ENCODE measurements at places on chromosomes 16 and 17.
A peak's percentile ranks its signal among the peaks of the same experiment; 100 is the strongest.

DNA sequence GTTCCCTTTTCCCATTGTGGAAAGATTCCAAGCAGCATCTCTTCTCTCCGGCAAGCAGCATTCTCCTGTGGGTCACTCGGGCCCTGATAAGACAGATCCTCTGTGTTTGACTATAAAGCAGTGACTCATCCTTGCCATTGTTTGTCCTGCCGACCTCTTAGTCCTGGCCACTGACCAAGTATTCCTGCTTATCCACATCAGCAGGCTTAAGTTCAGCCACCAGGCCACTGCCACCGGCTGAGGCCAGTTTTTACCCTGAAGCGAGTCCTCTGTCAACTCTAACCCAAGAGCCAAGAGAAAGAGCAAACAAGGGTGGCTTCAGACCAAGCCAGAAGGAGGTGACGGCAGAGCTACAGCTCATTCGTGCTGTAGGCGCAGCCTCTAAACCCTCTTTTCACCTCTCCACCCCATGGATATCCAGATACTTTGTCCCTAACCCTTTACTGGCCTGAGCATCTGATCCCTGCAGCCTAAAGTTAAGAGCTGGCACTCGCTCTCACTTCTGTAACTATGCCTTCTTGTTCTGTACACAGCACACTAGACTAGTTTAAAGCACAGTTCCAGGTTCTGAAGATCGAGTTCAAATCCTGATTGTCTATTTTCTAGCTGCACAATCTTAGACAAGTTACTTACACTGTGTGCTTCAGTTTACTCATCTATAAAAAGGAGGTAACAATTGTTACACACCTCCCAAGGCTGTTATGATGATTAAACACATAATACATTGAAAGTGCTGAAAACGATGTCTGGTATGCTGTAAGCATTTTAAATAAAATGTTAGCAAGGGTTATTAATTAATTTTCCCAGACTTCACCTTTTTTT, 31.0 kb downstream of the SOX9 start:
- DNase-seq = no peak

DNA sequence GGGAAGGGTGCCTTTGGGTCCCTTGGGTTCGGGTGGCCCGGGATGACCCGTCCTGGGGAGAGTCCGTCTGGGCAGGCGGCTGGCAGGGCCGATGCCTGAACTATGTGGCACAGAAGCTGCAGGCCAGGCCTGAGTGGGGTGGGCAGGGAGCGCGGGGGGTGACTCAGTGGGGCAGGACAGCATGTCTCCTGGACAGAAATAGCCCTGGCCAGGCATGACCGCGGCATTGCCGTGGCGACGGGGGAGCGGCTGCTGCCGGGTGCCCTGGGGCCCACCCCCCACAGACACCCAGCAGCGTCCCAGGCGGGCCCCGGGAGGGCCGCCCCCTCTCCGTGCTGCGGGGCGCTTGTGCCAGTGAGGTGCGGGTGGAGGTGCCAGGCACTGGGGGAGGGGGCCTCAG, 1.8 kb upstream of the C1QTNF8 start:
- no peak for DNase-seq

DNA sequence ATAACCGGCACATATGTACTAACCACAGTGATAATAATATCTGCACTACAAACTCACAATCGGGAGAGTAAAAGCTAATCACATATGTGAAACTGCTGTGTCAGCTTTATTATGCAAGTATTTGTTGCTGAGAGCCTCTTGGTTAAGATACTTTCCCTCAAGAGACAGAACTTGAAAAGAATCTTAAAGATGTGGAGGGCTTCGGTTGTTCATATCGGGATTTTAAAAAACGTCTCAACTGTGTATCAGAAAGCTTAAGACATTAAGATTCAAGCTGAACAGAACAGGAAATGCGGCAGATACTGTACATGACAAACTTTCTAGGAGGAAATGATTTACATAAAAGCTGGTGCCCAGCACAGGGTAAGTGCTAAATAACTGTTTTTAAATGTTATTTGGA, 27.5 kb upstream of the HLF start:
- DNase-seq = no peak

GRCh38 chr17:14211246-14211645, 25.4 kb downstream of the CDRT15 start:
- DNase-seq = no peak

DNA sequence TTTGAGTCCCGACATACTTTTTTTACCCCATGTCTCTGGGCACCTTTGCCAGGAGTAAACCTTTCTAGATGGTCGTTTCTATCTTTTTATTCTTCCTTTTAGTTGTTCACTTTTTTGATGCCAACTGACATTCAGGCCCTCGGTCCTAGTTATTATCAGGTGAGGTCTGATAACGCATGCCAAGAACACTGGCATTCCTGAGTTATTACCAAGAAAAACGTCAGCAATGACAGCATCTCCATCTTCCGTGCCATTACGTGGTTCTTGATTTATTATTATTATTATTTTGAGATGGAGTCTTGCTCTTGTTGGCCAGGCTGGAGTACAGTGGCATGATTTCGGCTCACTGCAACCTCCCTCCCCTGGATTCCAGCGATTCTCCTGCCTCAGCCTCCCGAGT, 21.4 kb downstream of the HASPIN start:
- DNase-seq = no peak

DNA sequence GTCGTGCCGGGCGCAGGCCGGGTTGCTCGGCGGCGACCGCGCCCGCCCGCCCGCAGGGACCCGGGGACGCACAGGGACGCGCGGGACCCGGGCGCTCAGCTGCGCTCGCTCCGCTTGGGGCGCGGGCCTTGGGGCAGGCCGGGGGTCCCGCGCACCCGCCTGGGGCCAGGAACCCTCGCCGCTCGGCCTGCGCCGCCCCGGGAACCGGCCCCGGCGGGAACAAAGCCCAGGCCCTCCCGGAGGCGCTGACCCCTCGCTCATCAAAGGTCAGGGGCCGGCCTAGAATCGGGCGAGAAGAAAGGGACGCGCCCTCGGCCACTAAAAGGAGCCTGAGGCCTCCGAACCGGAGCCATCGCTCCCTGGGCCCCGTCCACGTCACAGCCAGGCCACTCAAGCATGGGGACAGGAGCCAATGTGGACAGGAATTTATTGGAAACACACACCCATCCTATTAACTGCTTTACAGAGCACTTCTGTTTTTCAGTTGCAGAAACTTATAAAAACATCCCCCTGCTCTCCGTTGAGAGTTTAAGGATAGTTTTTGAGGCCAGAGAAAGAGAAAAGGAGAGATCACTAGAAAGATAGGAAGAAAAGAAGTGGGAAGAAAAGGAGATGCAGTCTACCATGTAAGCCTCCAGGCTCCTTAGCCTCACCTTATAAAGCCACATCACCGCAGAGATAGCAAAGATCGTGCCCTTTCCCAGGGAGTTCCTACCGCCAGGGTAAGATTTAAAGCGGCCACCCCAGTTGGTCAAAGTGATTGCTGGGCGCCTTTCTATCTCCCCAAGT, 558 bp upstream of the ZFHX3 start:
- DNase-seq = no peak

DNA sequence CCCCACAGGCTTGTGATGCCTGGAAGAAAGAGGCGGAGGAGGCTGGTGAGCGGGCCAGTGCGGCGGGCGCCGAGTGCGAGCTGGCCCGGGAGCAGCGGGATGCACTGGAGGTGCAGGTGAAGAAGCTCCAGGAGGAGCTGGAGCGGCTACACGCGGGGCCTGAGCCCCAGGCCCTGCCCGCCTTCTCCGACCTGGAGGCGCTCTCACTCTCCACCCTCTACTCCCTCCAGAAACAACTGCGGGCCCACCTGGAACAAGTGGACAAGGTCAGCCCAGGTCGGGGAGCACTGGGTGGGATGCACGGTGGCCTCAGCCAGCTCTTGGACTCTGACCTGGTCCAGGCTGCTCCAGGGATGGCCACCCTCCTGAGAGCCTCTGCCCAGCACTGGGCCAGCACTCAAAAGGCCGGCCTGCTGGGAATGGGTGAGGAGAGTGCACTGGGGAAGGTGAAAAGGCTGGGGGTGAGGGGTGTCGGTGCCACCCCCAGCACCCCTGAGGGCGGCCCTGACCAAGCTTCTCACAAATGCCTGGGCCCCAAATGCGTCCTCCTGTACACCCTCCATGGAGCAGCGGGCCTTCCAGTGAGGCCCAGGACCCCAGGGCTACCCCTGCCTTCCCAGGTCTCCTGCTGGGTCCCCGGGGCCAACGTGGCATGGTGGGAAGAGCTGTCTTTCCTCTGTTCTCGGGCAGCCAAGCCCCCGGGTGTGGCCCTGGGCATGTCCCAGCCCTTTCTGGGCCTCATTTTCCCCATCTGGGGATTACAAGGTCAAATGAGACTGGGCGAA, 20.8 kb downstream of the UNC13D start:
- DNase-seq = no peak

DNA sequence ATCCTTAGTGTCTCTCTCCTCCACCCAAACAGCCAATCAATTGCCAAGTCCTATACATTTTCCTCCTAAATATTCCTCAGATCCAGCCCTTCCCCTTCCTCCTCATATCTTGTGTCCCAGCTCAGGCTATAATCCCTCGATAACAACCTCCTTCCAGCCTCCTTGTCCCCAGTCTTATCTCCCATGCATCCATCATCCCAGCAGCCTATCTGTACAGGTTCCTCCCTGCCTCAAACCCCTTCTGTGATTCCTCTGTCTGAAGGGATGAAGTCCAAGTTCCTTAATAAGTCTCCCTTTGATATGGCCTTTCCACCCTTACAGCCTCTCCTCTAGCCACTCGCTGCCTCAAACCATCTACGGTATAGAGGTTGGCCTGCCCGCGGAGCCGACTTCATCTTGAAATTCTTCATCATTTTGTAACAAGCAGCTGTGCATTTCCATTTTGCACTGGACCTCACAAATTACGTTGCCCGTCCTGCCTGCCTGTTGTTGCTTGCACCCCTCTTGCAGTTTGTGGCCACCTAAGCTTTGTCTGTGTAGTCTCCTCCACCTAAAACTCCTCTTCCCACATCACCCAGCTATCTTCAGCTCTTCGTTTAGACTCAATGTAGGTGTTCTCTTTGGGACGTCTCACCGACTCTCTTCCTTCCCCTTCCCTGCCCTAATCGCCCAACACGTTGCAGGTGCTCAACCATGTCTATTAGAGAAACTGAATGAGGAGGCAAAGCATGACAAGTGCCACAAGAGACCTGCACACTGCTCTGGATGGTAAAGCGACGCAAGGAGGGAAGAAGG, 786 bp upstream of the CDK5RAP3 start:
- DNase-seq = no peak

- DNase-seq = no peak
These were observed 189.3 kb downstream of the IRF8 start for GRCh38 chr16:86088287-86088686.

GRCh38 chr17:13996276-13996675, 73.0 kb upstream of the COX10 start:
- no peak for DNase-seq

- DNase-seq = no peak
These were observed 310.6 kb downstream of the SEC14L1 start for GRCh38 chr17:77451245-77451893.

DNA sequence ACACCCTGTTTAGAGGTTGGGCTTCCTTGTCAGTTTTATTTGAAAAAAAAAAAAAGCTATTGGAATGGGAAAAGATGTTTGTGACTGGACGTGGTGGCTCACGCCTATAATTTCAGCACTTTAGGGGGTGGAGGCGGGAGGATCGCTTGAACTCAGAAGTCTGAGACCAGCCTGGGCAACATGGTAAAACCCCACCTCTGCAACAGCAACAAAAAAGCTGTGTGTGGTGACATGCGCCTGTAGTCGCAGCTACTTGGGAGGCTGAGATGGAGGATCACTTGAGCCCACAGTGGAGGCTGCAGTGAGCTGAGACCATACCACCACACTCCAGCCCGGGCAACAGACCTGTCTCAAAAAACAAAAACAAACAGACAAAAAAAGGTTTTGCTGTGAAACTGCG, 66.1 kb upstream of the SIAH1 start:
- DNase-seq = no peak

DNA sequence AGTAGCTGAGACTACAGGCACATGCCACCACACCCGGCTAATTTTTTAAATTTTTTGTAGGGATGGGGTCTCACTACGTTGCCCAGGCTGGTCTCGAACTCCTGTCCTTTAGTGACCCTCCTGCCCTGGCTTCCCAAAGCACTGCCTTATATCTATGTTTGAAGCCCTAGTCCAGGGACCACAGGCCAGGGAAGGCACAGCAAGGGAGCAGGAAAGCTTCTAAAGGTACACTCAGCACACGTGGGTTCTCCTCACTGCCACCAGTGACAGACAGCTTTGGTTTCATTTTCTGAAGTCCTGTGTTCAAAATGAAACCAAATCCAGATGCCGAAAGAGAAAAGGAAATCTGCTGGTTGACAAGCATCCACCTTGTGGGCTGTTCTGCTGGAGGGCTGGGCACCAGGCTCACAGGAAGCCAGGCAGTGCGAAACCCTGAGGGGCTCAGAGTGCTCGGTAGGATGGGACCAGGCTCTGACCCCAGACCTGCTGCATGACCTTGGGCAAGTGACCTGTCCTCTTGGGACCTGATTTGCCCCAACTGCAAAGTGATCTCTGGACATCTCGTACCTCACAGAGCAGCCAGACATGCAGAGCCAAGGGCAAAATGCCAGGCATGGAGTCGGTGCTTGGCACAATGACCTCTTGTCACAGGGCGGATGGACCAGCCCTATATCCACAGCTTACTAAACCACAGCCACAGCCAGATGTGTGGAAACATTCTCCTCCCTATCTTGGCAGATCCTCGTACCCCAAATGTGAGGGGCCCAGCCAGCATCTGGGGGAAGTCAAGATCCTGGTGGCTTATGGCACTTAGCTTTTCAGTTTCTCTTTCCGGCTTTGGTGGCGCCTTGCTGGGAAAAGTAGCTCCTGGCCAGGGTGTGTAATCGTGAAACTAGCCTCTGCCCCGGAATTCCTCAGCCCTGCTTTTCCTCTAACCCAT, 2.8 kb upstream of the SOCS1 start:
- DNase-seq = peak; percentile 80

- DNase-seq = peak; percentile 80
These were observed at the start of gene UNC13D for GRCh38 chr17:75843577-75844529. TSS of gene UNC13D (minus strand) at chr17:75844404. CDS start at chr17:75844337, 67 bp downstream.

DNA sequence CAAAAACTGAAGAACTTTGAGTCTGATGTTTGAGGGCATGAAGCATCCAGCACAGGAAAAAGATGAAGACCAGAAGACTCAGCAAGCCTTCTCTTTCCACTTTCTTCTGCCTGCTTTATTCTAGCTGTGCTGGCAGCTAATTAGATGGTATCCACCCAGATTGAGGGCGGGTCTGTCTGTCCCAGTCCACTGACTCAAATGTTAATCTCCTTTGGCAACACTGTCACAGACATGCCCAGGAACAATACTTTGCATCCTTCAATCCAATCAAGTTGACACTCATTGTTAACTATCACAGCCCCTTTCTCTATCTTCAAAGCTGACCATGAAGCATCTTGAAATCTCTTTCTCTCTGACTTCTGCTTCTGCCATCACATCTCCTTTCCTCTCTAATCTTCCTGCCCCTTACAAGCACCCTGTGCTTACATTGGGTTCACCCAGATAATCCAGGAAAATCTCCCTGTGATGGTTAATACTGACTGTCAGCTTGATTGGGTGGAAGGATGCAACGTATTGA, 115.9 kb upstream of the CDH13 start:
- no peak for DNase-seq

- DNase-seq = no peak
These were observed 705 bp upstream of the PITPNC1 start for GRCh38 chr17:67376415-67376736.

GRCh38 chr16:995087-995486, 13.5 kb downstream of the SOX8 start:
- DNase-seq = no peak

Measured in GM19239 (cell line).